ENCODE measurements at places on chromosomes 13 and 19. TPM values are rescaled to one million over a fixed set of nuclear protein-coding genes. Genes with fewer than 3 reads are reported as not detected.
A peak's percentile ranks its signal among the peaks of the same experiment; 100 is the strongest.

CCL25 gene
- not detected for total RNA-seq

MEF2B gene
- total RNA-seq: 1.8 TPM

GIPC3 gene
- total RNA-seq: not detected

PCDH20 gene
- 0.13 TPM for total RNA-seq

KIR3DL1 gene
- not detected for total RNA-seq

KLK3 gene
- not detected for total RNA-seq

IL12RB1 gene
- total RNA-seq: 1.1 TPM

ICAM4 gene
- 0.68 TPM for total RNA-seq

SETDB2 gene
- total RNA-seq: 5.2 TPM

TMPRSS9 gene
- total RNA-seq: 0.10 TPM

ACP7 gene
- 3.8 TPM for total RNA-seq

ERICH6B gene
- total RNA-seq: not detected

CATSPERD gene
- total RNA-seq: not detected

APBA3 gene
- 16.0 TPM for total RNA-seq

ZNF229 gene
- 11.3 TPM for total RNA-seq

ADAT3 gene
- 10.1 TPM for total RNA-seq

DNA sequence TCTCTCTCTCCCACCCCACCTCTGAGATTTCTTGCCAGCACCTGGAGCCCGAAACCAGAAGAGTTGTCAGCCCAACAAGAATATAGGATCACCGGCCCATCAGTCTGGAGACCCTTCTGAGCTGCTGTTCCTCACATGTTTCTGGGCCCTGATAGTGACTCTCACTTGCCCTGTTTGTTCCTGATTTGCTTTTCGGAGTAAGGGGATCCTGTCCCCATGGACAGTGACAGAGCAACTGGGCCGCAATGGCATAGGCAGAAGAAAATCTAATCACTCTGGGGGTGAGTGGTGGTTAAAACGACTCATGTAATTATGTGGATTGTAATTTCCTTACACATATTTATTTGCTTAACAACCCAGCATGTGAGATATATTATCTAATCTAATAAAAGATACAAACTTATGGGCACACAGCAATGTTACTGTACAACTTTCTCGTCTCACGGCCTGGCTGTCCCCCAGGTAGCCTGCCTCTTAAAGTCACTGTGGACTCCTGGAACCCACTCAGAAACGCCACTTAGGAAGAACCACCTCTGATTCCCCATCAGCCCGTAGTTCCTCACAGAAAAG, 663 bp upstream of the SMAD9 start:
- DNase-seq: no peak

DNA sequence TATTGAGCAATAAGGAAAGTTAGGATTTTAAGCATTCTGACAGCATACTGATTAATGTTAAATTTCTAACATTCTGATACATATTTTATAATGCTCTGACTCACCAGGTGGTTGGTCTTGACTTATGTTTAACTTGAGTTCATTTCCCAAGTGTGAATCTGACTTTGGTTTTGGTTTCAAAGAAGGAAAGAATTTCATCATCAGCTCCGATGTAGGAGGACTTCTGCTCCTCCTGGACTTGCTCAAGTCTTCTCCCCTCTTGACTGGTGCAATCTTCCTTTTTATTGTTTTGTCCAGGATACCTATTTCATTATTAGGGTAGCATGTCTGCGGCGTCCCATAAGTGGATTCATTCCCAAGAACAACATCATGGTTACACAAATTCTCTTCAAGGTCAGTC, 141.3 kb downstream of the RNF17 start:
- no peak for DNase-seq

- DNase-seq: no peak
These were observed 3.1 kb upstream of the MEGF8 start for GRCh38 chr19:42322305-42322704.

DNA sequence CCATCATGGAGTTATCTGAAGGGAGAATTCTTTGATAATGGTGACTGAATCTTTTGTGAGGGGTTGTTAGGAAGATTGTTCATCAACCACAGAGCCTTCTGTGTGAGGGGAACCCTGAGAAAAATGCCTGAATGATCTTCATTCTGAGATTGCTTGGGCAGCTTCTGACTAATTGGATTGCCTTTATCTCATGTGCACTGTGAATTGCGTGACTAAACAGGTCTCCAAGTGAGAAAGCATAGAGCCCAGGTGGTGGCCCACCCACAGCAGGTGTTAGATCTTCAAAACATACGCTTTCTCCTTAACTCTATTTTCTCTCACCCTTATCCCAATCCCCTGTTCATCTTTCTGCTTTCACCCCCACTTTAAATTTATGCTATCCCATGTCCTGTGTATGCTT, 58.3 kb downstream of the DOCK9 start:
- DNase-seq: no peak

GRCh38 chr13:79581870-79582315, 100.9 kb downstream of the NDFIP2 start:
- peak; percentile 40 for DNase-seq

DNA sequence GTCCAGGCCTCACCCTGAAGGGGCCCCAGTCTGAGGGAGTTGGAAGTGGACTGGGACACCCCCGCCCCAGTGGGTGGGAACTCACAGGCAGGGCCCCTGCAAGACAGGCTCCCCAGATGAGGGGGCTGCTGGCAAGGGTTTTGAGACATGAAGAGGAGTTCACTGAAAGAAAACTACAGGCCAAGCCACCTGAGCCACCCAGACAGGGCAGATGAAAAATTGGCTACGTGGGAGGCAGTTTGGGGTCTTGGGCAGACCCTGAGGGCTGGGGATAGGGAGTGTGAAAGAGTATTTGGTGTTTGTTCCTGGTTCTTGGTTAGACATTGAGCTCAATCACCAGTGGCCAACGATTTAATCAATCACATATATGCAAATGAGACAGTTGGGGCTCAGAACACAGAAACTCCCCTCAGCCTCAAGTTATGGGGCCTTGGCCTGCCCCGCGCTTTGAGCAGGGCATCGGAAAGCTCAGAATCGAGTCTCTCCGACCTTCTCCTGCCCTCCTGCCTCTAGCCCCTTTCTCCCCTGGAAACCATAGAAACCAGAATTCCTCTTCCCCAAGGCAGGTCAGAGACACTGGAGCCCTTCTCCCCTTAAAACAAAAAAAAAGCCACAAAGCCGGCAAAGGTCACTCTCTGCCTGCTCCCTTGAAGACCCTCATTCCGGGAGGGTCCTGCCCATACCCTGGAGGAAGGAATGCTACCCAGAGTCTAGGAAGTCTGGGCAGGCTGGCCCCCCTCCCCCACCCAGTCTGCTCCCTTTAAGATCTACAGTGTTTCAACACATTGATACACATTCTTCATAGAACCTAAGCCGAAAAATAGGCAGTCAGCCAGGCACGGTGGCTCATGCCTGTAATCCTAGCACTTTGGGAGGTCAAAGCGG, 1.3 kb upstream of the ISYNA1 start:
- DNase-seq: no peak

DNA sequence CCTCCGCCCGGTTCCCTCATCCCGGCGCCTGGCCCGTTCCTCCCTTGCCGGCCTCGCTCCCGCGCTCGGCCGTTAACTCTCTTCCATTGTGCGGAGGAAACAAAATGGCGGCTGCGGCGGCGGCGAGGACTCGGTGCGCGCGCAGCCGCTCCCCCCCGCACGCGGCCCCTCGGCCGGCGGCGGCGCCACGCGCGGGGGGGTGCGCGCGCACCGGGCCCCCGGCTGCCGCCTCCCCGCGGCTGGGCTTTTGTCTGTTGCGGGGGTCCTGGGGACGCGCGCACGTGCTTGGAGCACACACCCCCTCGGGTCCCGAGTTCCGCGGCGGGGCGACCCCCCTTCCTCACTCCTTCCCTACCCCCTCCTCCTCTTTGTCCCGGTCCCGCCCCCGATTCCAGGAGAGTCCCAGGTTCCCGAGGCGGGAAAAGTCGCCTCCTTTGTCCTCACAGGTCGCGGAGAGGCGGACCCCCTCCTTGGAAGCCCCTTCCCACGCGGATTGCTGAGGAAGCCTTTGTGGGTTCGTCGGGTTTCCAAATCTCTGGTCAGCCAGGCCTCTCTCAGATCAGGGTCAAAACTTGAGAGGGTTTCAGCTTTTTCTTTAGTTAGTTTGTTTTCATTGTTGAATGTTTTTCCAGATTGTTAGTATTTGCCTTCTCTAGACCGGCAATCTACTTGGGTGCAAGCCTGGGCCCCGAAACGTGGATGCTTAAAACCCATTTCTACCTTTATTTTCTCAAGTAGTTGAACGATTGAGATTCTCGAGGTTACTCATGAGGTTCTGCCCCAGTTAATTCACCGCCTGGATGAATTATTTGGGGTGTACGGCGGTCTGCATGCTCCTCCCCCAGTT, 687 bp downstream of the ILF3 start:
- peak; percentile 36 for DNase-seq

GRCh38 chr19:23262920-23263319, 12.7 kb upstream of the ZNF724 start:
- DNase-seq: no peak

- DNase-seq: peak; percentile 85
These were observed at the start of gene RNASEH2A for GRCh38 chr19:12806242-12807081. RNASEH2A (plus strand) TSS chr19:12806584; CDS start chr19:12806674, 90 bp downstream.

GRCh38 chr13:110268061-110268460, 38.9 kb downstream of the COL4A1 start:
- no peak for DNase-seq

- DNase-seq: peak; percentile 85
These were observed 436 bp upstream of the BBC3 start for GRCh38 chr19:47231215-47232054.

DNA sequence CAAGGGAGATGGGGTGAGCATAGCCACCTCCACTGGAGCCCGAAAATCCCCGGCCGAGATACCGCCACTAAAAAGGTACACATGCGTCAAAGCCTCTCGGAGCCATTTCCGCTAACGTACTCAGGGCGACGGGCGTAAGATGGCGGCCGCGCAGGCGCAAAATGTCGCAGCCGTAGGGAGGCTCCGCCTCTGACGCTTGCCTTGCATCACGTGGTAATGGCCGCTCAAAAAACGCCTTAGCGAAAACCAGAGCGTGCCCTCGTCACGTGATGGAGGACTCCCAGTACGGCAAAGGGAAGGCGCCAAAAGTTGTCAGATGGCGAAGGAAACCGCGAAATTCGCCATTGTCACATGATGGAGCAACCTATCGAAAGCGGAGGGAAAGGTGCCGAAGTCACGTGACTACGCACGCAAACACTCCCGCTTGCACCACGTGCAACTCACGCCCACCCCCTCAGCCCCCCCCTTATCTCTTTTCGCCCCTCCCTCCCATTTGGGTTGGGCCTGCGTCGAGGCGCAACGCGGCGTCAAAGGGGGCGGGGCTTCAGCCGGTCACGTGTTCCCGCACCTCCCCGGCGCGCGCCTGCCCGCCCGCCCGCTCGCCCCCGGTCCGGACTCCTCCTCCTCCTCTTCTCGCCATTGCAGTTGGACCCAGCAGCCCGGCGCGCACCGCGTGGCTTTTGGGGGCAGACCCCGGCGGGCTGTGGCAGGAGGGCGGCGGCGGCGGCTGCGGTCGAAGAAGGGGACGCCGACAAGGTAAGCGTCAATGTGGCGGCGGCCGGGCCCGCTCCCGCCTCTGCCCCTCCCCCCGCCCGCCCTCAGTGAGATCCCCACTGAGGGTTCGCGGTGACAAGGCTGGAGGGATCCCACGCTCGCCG, at the start of gene ILF3:
Gene ILF3 (plus strand): TSS at position 615 of the 878 bp plus-strand sequence. CDS start 16,260 bp downstream, outside the sequence.
- peak; percentile 100 for DNase-seq

DNA sequence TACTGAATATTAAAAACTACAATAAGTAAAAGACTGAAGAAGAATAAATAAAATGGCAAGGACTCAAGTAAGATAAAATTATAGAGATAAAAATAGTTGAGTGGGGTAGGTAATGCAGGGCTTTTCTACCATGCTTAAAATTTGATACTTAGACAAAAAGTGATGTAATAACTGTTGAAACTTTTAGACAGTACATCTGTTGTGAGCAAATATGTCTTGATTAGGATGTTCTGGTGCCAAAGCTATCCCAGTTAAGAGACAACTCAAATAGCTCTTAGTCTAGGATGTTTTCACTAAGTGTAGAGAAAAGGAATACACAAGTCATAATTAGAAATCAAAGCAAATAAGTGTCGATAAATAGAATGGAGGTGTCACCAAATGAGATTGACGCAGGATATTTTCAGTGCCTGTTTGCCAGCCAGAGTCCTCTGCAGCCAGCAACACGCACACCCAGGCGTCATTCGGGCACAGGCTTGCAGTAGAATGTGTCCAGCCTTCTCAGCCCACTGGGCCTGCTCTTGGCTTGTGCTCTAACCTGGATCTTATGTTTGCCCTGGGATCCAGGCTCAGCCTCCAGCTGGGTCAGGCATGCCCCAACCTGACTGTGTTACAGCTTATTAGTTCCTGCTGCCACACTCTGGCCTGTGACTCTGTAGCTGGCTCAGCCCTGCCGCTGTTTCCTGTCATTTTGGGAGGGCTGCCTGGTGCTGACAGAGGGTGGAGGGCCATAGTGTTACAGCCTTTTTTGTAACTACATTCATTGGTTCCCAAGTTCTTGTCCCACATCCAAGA, 766.2 kb downstream of the PCDH17 start:
- DNase-seq: no peak

DNA sequence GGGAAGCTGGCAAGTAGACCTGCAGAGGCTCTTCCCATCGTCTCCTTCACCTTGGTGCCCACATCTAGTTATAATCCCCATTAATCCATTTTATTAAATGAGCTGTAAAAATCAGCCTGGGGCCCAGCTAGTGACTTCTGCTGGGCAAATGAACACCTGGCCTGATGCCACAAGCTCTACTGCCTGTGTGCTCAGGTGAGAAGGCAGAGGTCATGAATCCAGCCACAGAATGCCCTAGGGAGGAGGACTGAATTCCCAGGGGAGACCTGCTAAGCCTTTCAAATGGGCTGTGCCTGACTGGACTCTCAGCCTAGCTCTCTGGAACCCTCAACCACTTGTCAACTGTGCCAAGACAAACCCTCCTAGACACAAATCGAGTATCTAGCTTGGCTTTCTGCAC, 74.0 kb downstream of the PDS5B start:
- no peak for DNase-seq

GRCh38 chr19:55258476-55258827, 365 bp downstream of the PPP6R1 start:
- DNase-seq: no peak

DNA sequence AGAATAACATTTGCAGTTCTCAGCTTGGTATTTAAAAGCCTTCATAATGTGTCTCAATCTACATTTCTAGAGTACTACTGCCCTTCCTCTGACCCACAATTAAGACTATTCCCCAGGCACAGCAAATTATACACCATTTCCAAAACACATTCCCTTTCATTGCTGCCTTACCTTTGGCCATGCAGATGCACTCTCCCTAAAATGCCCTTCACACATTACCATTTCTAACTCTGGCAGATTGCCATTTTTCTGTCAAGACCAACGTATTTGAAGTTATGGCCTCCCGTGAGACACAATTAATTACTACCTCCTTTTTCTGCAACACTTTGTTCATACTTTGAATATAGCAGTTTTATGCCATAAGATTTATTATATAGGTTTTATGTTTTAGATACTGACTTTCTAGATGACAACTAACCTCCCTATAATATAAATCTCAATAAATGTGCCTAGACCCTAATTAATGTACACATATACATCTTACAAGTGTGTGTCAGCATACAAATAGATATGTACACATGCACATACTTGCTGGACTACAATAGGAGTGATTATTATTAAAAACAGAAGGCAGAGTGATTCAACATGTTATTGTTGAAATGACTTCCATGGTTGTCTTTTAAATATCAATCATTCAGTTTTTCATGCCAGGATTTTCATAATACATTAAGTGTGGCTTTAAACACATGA, 2902.5 kb downstream of the PCDH9 start:
- no peak for DNase-seq

- no peak for DNase-seq
These were observed 16.6 kb downstream of the TEX30 start for GRCh38 chr13:102757006-102757405.

GRCh38 chr13:66855131-66855530, 375.0 kb downstream of the PCDH9 start:
- no peak for DNase-seq

All from PC-9 (cell line).